ENCODE measurements at places on chromosomes 2 and 18. TPM values are rescaled to one million over a fixed set of nuclear protein-coding genes. Genes with fewer than 3 reads are reported as not detected.

CDCA7 gene
- 31.9 TPM for total RNA-seq

GRB14 gene
- total RNA-seq: 0.48 TPM

PSD4 gene
- 1.4 TPM for total RNA-seq

ANKRD62 gene
- not detected for total RNA-seq

BIN1 gene
- total RNA-seq: 60.0 TPM

DUSP2 gene
- total RNA-seq: 17.7 TPM

PIKFYVE gene
- total RNA-seq: 16.0 TPM

ZNF521 gene
- total RNA-seq: 6.8 TPM

ACMSD gene
- total RNA-seq: not detected

MYCN gene
- total RNA-seq: not detected

SLC30A3 gene
- 0.46 TPM for total RNA-seq

SCN9A gene
- total RNA-seq: 3.9 TPM

DTNA gene
- 11.7 TPM for total RNA-seq

KHK gene
- 0.14 TPM for total RNA-seq

LRATD1 gene
- total RNA-seq: 18.5 TPM

SERPINB11 gene
- not detected for total RNA-seq

TUBA3D gene
- not detected for total RNA-seq

IL36B gene
- total RNA-seq: not detected

TTC39C gene
- 20.8 TPM for total RNA-seq

STPG4 gene
- not detected for total RNA-seq

SKA1 gene
- 30.4 TPM for total RNA-seq

DPP10 gene
- total RNA-seq: 0.64 TPM

MATN3 gene
- 0.46 TPM for total RNA-seq

LAMA3 gene
- total RNA-seq: 1.6 TPM

TRIM43B gene
- not detected for total RNA-seq

IL36G gene
- not detected for total RNA-seq

RGPD4 gene
- total RNA-seq: not detected

KCNIP3 gene
- 6.1 TPM for total RNA-seq

SPATA3 gene
- total RNA-seq: not detected

LYPD6 gene
- 8.6 TPM for total RNA-seq

TMEM182 gene
- total RNA-seq: 4.5 TPM

Data from H4 (cell line).